Kidney epithelial cell (primary cell): ENCODE measurements at places on chromosomes 13 and 19. TPM values are rescaled to one million over a fixed set of nuclear protein-coding genes. Genes with fewer than 3 reads are reported as not detected.

ZFP82 gene
- 4.7 and 6.0 TPM in 2 replicates for total RNA-seq

DNA sequence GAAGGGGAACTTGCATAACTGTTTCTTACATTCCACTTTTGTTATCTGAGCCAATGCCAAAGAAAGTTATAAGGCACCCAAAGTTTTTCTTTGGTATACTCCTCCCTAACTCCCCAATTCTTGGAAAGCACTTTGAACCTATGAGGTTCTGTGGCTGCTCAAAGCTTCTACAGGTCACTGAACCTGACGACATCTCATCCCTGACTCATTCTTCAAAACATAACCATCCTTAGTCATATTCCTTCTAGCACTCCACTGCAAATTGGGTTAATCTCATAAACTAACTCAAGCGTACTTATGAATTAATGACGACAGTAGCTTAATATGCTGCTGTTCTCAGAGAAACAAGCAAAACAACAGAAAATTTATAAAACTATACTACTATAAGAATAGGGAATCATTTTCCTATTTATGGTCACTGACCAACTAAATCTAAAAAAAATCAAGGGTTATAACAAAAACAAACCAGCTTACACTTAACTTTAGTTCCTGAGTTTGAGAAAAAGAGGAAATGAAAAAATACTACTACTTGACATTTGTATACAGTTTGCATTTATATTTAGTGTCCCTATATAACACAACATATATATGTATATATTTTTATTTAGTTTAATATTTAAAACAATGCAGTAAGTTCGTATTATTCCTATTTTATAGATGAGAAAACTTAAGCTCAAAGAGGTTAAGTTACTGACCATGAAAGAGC, 69.1 kb downstream of the CAB39L start:
- peak; percentile 76 for DNase-seq

- no peak for DNase-seq
These were observed 16.0 kb downstream of the IRGC start for GRCh38 chr19:43731846-43732245.

DNA sequence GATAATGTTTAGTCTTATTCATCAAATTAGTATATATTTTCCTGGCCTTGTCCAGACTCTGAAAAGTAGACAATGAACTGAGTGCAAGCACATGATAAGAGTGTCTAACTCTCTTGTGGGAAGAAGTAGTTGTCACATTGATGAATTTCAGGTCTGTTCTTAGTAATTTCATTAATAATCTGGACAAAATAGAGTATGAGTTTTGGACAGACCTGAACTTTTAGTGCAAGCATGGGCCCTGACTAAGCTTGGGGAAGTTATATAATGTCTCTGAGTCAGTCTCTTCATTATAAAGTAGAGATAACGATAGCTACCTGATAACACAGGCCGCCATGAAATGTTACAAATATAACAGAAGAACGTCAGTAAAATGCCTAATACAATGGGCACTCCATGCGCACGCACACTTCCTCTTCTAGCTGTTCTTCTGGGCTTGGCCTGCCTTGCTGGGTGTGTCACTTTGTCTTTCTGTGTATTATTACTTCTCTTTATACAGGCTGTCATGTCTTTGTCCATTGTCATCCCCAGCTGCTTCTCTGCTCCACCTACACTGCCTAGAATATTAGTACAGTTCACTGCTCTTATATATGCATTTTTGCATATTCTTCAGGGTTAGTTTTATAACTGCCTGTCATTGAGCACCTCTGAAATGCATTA, 129.1 kb upstream of the HTR2A start:
- no peak for DNase-seq

BEST2 gene
- not detected in 2 replicates for total RNA-seq

DNA sequence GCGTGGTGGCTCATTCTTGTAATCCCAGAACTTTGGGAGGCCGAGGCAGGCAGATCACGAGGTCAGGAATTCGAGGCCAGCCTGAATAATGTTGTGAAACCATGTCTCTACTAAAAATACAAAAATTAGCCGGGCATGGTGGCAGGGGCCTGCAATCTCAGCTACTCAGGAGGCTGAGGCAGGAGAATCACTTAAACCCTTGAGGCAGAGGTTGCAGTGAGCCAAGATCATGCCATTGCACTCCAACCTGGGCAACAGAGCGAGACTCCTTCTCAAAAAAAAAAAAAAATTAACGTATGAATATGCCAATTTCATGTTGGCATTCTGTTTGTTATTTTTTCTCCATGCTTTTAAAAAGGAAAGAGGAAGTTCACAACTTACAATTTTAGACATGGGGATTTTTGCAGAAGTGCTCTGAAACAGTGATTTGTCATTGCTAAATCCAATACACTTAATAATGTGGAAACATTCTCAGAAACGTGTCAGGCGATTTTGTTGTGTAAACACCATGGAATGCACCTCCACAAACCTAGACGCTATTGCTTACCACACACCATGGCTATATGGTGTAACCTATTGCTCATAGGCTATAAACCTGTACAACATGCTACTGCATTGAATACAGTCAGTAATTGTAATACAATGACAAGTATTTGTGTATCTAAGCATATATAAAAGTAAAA, 115.9 kb upstream of the PCDH20 start:
- no peak for DNase-seq

TMEM255B gene
- 6.4 and 11.4 TPM in 2 replicates for total RNA-seq

GRCh38 chr19:5115771-5116202, 146.9 kb downstream of the KDM4B start:
- DNase-seq = no peak

ZSCAN1 gene
- not detected in 2 replicates for total RNA-seq

ZIK1 gene
- total RNA-seq = 6.8 and 9.3 TPM in 2 replicates

DOHH gene
- total RNA-seq = 32.9 and 33.0 TPM in 2 replicates

- peak; percentile 75 for DNase-seq
These were observed 16.4 kb upstream of the ALOX5AP start for GRCh38 chr13:30718661-30719524.

DNA sequence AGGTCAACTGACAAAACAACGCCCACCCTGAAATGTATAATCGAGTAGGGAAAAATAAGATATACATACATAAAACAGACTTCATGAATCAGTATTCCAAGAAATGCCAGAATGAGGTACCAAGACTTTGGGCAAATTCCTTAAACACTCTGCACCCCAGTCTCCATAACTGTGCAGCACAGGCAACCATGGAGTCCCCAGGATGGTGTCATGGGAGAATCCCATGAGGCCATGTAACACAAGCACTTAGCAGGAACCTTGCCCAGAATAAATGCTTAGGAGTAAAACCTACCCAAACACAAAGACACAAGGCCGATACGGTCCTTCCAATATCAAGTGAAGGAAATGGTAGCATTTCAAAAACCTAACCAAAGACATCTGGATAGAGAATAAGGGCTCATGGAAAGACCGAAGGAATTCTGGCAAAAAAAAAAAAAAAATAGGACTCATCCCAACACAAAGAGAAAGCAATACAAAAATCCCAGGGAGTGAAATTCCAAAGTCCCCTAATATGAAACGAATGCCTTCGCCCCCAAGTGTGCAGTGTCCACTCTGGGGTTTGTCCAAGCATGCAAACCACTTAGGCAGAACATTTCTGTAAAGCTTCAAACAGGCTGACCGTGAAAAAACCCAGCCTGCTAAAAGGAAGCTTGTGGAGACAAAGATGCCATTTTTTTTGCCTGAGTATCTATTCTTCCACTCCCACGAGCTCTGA, 11.1 kb downstream of the ZC3H4 start:
- DNase-seq = no peak

MEDAG gene
- 3.2 and 4.7 TPM in 2 replicates for total RNA-seq

- DNase-seq = no peak
These were observed 640.1 kb upstream of the KLF12 start for GRCh38 chr13:74774264-74774663.

CYP2A7 gene
- not detected in 2 replicates for total RNA-seq

DNA sequence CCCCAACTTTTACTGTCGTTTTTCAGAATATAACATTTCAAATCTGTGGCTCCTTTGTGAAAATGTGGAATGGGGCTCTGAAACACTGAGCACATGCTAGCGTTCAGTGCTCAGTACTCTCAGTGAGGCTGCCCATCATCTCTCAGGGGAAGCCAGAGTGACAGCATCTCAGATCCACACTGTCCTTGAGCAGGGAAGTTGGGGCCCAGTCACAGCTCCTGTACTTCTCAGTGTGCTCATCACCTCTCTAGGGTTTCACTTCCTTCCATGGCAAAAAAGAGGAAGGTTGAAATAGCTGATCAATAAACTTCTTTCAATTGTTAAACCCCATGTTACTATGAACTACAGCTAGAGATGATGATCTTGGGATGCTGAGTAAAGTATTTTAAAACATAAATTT, 565.9 kb upstream of the SPRY2 start:
- no peak for DNase-seq

DNA sequence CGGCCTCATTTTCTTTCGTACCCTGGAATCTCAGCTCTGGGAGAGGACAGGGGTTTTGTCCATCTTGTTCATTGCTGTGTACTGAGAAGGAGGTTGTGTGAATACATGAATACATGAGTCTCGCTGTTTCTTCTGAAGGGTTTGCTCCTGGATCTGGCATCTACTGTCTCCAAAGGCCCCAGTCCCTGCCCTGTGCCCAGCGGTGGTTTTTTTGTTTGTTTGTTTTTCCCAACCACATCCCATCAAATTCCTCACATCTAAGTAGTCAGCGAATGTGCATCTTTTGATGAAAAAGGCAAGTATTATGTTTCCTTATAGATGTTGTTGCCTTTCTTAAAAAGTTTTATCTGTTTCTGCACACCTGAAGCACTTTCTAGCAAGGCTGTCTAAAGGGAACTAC, 12.5 kb downstream of the DCAF15 start:
- no peak for DNase-seq
